ENCODE measurements at places on chromosomes 3 and 15.

DNA sequence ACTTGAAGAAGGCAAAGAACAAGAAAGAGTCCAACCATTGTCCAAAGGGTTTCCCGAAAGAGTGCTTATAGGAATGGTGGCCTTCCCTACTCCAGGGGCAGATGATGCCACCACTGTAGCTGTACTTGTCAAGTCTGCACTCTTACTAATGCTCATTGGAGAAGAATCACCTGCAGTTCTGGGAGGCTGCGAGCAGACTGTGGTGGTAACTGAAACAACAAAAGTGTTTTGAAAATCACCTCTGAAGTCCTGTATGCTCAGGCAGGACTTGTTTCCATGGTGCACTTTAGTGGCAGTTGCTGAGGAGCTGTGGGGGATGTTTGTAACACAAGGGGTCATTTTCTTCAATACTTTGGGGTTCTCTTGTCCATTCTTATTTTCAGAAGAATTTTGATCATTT lies 36.0 kb downstream of the USF3 start:
- H3K27me3 ChIP-seq: no peaks in the 10 kb centered on the region
- H3K27ac ChIP-seq: no peak overlapping the region
- DNase-seq: no peak
- no peak overlapping the region for H3K4me3 ChIP-seq

- H3K4me1 ChIP-seq: peaks cover 12% of the 10 kb centered on the region
- no peak overlapping the region for H3K4me3 ChIP-seq
- DNase-seq: no peak
- no peaks in the 10 kb centered on the region for H3K36me3 ChIP-seq
- no peaks in the 10 kb centered on the region for H3K27me3 ChIP-seq
- no peak overlapping the region for H3K27ac ChIP-seq
Measured at GRCh38 chr3:31172336-31172735, 277.9 kb upstream of the GADL1 start.

GRCh38 chr3:189467451-189467850 lies 163.7 kb upstream of the TP63 start:
- H3K4me1 ChIP-seq: no peaks in the 10 kb centered on the region
- no peak overlapping the region for H3K4me3 ChIP-seq
- peaks cover 7% of the 10 kb centered on the region for H3K27me3 ChIP-seq

- no peak overlapping the region for H3K4me3 ChIP-seq
- DNase-seq: no peak
- H3K27ac ChIP-seq: no peak overlapping the region
Measured at GRCh38 chr3:30646181-30646876, 39.9 kb downstream of the TGFBR2 start.

DNA sequence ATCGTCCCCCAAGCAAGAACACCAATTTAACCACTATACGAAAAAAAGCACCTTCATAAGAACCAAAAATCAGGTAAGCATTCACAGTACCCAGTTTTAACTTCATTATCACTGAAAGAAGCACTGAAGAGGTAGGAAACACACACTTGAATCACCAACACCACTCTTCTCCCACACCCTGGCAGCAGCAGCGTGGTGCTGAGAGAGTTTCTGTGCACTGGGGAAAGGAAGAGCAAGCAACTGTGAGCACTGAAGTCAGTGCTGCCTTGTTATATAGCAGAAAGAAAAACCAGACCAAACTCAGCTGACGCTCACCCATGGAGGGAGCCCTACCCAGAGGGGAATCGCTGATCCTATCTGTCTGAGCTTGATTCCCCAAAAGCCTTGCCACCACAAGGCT lies 98.2 kb downstream of the DMXL2 start:
- no peak overlapping the region for H3K4me3 ChIP-seq
- peaks cover 30% of the 10 kb centered on the region for H3K36me3 ChIP-seq
- H3K27me3 ChIP-seq: no peaks in the 10 kb centered on the region
- H3K27ac ChIP-seq: no peak overlapping the region
- no peak for DNase-seq

Data from type B pancreatic cell (in vitro differentiated cells).